ENCODE measurements at places on chromosomes 2 and 18.

DNA sequence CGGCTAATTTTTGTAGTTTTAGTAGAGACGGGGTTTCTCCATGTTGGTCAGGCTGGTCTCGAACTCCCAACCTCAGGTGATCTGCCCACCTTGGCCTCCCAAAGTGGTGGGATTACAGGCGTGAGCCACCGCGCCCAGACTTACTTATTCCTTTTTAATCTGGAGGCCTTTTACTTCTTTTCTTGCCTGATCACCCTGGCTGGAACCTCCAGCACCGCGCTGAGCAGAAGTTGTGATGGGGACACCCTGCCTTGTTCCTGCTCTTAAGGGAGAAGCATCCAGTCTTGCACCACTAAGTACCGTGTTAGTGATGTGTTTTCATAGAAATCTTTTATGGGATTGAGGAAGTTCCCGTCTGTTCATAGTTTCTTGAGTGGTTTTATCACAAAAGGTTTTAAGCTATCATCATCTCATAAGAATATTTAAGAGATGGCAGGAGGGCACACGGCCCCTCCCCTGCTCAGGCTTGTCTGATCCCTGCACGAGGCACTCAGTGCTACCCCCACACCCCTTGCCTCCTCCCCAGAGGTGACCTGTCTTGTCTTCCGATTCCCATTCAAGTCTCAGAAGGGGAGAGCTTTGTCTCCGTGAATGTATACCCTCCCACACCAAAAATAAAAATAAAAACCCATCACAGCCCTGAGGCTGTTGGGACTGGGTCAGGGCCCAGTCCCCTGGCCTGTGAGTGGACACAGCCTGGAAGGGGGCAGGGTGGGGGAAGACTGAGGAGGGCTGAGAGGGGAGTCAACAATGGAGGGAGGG lies 65.3 kb upstream of the SMAD7 start:
- no peak for DNase-seq

- DNase-seq, result no peak
These were observed 58.6 kb upstream of the HS6ST1 start for GRCh38 chr2:128377071-128377910.

DNA sequence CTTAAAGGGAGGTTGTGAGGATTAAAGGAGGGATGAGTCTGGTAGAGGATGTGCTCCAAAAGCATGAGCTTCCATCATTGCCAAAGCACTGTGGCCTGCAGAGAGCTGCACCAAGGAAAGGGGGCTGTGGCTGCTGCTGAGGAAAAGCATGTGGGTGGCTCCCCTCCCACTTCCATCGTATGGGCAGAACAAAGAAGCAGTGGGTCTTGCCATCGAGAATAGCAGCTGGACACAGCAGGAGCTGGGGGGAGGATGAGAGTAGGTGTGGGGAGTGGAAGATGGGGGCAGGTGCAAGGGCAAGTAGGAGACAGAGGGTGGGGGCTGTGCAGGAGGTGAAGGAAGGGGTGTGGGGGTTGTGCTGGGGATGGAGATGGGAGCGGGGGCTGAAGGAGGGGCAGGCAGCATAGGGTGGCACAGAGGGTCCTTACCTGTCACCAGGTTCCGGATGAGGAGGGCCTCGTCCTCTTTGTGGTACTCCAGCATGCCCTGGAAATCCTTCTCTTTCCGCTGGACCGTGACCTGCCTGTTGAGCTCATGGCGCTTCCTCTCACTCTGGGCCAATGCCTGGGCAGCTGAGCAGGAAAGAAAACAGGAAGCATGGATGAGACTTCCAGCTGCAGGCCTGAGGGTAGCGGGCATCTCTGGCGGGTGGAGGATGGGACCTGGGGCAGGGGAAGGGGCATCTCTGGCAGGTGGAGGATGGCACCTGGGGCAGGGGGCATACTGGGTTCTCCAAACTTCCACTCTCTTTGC lies 33.6 kb upstream of the ACAA2 start:
- DNase-seq, result no peak

DNA sequence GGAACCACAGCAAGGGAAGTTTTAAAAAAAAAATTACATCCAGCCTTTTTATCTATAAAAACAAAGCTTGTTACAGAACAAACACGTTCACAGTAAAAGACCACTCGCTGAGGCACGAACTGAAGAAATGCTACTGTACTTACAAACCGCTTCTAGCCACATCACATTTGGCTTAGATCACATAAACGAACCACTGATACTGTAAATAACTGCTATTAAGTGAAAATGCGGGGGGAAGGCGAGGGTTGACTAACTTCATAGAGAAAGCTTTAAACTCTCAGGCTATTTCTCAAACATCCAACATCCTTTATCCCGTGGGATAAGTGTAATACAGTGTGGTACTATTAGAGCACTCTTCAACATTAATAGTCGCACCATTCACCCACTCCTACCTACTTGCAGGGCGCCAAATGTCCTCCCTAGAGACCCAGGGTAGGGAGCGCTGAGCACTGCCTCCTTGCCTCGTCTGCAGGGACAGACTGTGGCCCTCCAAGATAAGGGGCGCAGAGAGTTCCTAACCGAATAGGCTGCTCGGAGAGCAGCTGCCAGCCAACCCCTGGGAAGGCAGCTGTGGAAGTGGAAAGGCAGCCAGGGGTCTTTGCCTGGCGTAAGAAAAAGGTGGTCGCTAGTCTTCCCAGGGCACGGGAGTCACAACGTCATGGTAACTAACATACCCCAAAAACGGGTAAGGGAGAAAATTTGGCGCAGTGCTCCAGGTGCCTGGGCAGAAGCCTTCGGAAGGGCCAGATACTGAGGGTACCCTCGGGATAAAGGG lies 854 bp downstream of the GPR155 start:
- DNase-seq, result no peak

GRCh38 chr2:28566521-28567041 lies 70.7 kb downstream of the PLB1 start:
- DNase-seq, result peak; percentile 85

DNA sequence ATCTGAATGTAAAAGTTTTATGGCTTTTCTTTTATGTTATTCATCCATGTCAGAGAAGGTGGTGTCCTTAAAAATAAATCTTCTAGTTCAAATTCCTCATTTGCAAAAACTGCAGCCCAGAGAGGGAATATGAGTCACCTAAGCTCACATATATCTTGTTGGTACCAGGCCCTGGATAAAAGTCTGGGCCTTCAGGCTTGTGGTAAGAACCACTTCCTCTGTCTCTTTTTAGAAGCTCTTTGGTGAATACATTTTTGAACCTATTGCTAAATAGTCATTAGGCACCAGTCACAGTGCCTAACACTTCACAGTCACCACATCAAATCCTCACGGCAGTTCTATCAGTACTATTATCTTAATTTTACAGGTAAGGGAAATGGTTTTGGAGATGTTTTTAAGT lies 199.2 kb downstream of the KCNS3 start:
- no peak for DNase-seq

- DNase-seq, result no peak
These were observed 963 bp downstream of the ERFE start for GRCh38 chr2:238159661-238160205.

All from stimulated activated CD8-positive, alpha-beta memory T cell treated with anti-CD3 and anti-CD28 coated beads, Interleukin-2, amount 100 ng/mL, for 1 hour (primary cell).